ENCODE measurements at places on chromosomes 7 and 10.

- no peak for DNase-seq
Measured at GRCh38 chr7:14691034-14691433, 211.5 kb downstream of the DGKB start.

DNA sequence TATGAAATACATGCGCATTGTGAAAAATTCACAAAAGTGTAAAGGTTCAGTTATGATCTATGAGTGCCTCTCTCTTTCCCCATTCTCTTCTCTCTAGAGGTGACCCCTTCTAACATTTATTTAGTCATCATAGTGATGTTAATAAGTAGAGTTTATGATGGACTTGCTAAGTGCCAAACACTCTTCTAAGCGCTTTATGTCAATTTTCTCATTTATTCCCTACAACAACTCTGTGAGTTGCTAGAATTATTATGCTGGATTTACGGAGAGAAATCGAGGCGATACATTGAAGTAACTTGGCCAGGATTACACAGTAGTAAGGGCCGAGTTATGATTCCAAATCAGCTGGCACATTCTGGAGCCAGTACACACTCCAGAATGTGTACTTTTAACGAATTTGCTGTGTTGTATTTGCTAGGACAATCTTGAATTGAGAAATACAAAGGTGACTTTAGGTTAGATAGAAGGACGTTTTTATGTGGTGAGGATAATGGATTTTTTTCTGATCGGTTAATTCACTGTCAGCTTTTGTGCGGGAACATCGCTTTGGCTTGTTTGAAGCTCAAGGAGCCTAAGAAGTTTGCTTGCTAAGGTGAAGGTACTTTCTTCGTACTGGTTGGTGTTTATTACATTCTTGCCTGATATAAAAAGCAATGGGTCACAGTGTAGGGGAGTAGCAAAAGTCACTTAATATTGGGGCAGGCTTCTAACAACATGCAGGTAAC is 1.4 kb downstream of the ATRNL1 start:
- no peak for DNase-seq

- no peak for DNase-seq
Measured at GRCh38 chr7:125057963-125058362, 128.3 kb upstream of the POT1 start.

- no peak for DNase-seq
Measured at GRCh38 chr7:1978656-1979590, 253.8 kb downstream of the MAD1L1 start.

DNA sequence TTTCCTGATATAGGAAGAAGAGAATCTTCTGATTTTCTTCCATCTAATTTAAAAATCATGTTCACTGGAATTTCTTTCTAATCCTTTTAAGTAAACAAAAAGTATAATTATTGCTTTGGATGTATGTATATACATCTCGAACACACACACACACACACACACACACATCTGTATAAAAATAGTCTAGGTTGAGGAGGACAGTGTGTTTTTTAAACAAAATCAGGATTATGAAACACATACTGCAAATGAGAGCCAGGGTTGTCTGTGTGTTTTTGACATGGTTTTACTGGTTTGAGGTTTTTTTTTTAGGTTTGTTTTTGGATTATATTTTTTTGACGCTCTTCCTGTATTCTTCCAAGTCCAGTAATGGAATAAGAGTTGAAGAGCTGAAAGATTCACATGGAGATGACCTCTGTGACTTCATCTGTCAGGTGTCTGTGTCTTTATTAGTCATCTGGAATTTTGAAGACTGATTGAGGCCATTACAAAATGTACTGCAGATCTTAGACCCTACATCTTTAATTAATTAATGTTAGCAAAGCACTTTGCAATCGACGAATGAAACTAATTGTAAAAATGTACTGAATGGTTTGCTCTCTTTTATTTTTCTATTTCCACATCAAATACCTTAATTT is 237.1 kb downstream of the SUGCT start:
- no peak for DNase-seq

DNA sequence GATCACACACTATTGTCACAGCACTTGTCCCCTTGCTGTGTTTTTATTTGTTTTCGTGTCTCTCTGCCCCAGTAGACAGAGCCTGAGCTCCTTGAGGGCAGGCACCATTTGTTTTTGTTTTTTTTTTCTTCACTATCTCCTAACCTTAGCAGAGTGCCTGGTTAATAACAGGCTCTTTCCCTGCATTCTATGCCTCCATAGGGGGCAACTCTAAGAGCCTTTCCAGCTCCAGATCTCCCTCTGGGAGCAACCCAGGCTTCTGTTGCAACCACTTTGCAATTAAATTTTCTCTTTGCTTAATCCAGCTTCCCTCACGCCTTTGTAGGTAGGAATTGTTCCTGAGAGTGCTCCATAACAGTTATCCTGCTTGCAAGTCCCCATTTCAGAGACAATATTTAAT is 148.4 kb downstream of the PLXDC2 start:
- no peak for DNase-seq

DNA sequence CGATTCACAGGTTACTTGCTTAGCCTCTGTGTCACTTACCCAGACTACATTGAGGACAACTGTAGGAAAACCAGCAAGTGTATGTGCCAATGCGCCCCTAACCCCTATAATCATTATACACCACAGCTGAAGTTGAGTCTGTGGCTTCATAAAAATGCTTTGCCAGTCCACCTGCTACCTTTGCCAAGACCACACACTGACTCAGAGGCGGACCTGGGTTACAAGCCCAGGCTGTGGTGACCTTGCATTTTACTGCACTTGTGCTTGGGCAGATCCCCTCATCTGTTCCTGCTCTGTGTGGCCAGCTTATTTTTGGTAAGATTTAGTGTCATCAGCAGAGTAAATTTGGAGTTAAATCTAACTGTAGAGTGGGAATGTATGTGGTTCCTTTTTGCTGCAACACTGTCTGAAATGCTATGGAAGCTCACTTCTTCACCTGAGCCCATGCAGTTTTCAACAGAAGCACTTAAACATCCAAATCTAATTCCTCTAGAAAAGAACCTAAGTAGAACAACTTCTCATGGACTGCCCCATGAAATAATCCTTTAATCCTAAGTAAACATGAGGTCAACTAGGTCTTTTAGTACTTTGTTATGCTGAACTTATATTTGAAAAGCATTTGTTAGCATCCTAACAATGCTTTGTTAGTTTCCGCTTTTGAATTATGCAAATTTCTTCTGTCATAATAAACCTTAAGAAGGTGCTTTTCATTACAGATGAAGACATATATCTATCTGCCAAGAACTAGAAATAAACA is 96.2 kb upstream of the AMPH start:
- no peak for DNase-seq

GRCh38 chr10:77702166-77702565 is 64.6 kb upstream of the KCNMA1 start:
- no peak for DNase-seq

GRCh38 chr7:2373124-2373556 is 18.5 kb downstream of the EIF3B start:
- no peak for DNase-seq

DNA sequence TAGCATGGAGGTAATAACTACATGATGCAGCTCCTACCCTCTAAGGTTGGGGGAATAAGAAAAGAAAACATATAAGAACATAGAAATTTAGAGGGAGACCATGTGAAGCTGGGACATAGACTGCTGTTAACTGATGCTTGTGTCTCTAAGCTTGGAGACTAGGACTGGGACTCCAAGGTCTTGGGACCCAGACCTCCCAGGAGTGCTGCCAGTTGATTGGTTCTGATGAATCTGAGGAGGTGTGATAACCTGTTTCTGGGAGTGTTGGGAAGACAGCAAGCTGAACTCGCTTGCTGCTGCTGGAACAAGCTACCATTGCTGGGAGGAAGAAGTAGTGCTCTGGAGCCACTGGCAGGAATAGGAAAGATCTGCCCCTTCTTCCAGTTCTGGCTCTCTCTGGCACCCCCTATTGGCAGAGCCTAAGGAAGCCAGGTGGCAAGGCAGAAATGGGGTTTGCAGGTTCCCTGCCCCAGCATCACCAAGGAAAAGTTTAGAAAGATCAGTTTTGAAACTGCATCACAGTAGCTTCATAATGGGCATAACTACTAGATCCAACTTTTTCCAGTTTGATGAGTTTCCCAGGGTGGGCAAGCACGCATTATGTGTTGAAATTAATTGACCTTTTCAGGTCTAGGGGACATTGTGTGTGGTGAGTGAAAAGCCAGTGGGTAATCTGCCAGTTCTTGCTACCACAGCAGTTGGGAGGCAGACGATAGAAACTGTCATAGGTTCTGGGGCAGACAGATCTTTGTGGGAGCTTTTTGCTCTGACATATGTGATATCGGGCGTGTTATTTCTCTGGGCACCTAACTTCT is 140.7 kb downstream of the SND1 start:
- no peak for DNase-seq

- no peak for DNase-seq
Measured at GRCh38 chr7:131370523-131370968, 42.9 kb downstream of the MKLN1 start.

GRCh38 chr10:91796331-91797047 is 1.7 kb upstream of the TNKS2 start:
- DNase-seq = no peak

- no peak for DNase-seq
Measured at GRCh38 chr7:38300175-38300574, 26.7 kb upstream of the TARP start.

GRCh38 chr10:47372726-47373125 is 11.4 kb downstream of the ZNF488 start:
- no peak for DNase-seq

DNA sequence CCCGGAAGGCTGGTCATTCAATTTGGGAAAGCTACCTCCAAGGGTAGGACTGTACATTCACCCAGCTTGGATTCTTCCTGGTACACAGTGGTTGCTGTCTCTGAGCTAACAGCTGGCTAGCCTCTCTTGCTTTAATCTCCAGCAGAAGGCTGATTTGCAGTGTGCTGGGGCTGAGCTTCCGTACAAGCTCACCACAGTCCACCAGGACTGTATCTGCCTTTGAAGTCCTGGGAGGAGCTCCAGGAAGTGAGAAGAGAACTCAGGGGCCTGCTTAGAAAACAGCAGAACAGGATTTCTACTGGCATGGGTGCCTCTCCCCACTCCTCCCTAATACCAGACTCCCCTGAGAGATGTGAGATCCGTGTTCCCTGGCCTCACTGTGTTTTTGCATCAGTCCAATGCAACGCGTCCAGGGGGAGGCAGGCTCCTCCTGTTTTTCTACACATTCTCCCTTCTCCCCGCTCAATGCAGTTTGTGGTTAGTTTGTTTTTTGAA is 6.6 kb downstream of the AFAP1L2 start:
- no peak for DNase-seq

- DNase-seq = no peak
Measured at GRCh38 chr10:15324611-15325010, 46.5 kb downstream of the FAM171A1 start.

DNA sequence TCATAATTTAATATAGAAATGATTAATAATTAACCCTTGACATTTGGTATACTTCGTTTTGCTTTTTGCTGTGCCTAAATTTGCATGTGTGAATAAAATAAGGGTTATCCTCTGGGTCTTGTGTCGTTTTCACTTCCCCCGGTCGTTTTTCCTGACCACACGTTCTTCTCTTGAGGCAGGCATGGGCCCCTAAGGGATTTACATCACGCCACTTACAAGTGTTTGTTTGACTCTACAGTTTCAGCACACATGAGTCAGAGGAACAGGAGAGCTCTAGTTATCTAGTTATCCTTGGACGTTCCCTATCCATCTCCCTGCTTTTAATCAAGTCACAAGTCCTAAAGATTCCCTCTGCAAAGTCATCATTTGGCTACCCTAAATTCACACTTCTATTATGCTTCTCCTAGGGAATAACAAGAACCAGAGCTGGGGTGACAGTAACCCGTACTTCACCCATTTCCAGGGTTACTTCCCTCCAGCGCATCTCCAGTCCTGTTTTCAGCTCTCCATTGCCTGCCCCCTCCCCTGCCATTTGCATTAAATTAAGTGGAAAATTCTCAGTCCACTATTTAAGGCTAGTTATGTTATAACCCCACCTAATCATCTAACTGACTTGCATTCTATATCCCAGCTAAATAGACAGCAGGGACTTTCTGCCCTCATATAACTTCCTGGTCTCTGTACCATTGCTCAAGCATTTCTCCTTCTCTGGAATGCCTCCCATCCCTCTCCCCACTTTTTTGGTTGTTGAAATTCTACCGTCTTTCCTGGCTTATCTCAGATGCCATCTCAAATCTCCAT is 206.9 kb downstream of the PTEN start:
- no peak for DNase-seq

- no peak for DNase-seq
Measured at GRCh38 chr7:63998549-63998948, at the start of gene ZNF722. TSS of gene ZNF722 (plus strand) at chr7:63998849. CDS start at chr7:63998962, 113 bp downstream.

DNA sequence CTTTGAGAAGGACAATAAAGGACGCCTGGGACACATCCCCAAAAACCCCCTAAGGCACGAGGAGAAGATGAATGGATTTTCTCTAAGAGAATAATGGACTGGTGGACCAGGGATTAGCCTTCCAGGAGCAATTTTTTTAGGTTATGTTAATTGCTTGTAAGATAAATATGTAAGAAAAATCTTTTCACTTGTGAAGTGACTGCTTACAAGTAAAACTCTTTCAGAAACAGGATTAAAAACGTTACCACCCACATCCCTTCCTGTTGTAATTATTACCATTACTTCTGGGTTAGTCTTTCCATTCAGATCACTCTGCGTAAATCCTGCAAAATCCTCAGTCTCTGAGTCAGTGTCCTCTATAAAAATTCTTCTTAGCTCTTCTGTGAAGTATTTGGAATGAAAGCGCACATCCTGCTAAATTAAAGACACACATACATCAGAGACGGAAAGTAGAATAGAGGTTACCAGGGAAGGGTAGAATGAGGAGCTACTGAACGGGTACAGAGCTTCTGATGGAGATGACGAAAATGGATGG is 34.3 kb downstream of the CDCA7L start:
- DNase-seq = no peak

DNA sequence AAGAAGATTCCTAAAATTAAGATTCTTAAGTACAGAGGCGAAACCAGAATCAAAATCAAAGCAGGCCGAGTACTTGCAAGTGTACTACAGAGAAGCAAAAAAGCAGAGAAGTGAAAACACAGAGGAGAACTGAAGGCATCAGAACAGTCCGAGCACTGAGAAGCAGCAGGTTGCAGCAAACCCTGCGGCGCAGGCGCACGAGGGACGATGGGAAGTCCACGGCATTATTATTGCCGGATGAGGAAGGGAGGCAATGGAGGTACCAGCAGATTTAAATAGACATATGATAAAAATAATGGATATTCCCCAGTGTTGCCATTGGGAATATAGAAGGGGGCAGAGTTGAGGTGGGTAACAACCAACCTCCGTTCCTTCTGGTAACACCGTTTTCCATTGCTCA is 7.2 kb upstream of the SPAM1 start:
- no peak for DNase-seq

DNA sequence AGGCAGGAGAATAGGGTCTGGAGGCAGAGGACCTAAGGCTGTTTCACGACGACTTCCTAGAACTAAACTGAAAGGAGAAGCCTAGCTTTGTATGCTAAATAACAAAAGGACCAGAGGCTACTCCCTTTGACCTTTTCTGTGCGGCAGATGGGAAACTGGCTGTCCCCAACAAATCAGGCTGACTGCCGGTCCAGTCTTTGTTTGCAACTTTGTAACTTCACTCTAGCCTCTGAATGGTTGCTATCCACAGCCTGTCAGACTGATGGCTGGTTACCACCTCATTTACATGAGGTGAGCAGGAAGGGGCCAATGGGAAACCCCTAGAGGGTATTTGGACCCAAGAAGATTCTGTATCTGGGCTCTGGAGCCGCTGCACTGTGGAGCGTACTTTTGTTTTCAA is 132.6 kb upstream of the SHH start:
- no peak for DNase-seq

Data from brain pericyte (primary cell).